ENCODE measurements at places on chromosomes 4 and X.

GRCh38 chrX:132144061-132144460 lies 16.2 kb upstream of the FRMD7 start:
- no peak for DNase-seq

GRCh38 chr4:184402740-184403383 lies 71.5 kb downstream of the IRF2 start:
- no peak for DNase-seq

- no peak for DNase-seq
Observed at GRCh38 chrX:151085207-151085606, 91.2 kb upstream of the GPR50 start.

DNA sequence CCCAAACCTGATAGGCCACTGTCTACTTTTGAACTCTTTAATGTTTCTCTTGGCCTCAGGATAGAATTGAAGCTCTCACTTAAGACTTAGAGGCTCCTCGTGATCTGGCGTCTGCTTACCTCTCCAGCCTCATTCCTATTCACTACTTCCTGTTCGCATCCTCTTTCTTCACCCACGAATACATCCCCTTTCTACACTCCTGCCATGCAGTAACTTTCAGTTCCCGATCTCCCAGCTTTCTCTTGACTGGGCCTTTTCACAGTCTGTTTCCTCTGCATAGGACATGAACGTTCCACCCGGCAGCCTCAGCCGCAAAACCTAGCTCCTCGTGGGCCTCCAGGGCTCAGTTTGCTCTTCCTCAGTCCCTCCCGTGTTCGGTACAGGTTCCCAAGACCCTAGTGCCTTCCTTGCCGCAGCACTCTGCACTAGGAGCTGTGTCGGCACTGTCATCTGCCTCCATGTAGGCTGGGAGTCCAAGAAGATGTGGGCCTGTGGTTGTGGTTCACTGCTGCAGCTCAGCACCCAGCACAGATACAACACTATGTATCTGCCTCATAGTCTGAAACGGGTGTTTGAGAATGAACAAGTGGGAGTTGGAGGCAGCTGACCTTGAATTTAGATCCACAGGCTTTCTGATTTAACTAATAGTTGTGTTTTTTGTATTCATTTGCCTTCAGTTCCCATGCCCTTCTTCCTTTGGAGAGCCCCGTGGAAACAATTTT lies 15.8 kb downstream of the RPL39 start:
- no peak for DNase-seq

GRCh38 chr4:145927030-145927429 lies 11.6 kb downstream of the ZNF827 start:
- no peak for DNase-seq

DNA sequence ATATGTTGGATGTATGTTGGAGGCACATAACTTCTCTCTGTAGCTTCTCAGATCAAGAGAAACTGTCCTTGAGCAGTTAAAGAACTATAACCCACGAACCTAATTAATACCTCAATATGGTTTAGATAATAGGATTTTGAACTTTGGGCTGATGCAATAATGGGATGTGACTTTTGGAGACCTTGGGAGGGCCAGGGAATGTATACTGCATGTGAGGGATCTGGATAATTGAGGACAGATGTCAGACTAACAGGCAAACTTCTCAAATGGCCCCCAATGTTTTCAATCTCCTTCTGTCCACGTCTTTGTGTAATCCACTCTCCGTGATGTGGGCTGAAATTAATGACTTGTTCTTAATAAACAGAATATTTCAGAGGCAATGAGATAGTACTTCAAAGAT lies 202.2 kb upstream of the FAT4 start:
- no peak for DNase-seq

GRCh38 chr4:41144812-41145211 lies 69.5 kb downstream of the APBB2 start:
- DNase-seq = no peak

- no peak for DNase-seq
Observed at GRCh38 chr4:142485452-142485851, 360.6 kb downstream of the INPP4B start.

DNA sequence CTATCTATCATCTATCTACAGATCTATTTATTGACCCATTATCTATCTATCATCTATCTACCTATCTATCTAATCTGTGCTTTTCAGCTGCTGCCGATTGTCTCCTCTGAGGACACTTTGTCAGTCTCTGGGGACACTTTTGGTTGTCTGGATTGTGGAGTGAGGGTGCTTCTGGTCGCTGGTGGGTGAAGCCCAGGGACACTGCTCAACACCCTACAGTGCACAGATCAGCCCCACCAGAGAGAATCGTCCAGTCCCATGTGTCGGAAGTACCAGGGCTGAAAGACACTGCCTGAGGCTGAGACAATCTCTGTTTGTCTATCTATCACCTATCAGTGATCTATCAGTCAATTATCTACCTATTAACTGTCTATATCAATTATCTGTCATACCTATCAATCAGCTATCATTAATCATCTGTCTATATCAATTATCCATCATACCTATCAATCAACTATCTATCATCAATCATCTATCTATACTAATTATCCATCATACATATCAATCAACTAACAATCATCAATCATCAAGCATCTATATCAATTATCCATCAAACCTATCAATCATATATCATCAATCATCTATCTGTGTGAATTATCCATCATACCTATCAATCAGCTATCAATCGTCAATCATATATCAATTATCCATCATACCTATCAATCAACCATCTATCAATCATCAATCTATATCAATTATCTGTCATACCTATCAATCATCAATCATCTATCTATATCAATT lies 70.0 kb upstream of the PPP2R3B start:
- DNase-seq = no peak

DNA sequence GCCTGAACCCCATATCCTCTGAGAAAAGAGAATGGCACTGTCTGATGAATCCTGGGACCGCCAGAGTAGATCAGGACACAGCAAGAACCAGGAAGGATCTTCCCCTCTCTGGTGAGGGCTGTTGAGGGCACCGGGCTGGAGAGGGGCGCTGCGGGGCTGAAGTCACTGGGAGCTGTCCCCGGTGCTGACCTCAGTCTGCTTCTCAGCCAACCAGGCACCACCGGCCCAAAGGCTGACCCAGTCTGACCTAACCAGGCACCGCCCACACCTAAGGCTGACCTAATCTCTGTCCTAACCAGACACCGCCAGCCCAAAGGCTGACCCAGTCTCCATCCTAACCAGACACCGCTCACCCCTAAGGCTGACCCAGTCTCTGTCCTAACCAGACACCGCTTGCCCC lies 82.8 kb downstream of the CPZ start:
- DNase-seq = peak; percentile 48

GRCh38 chrX:28901637-28902036 lies 314.4 kb downstream of the IL1RAPL1 start:
- no peak for DNase-seq

- no peak for DNase-seq
Observed at GRCh38 chrX:57528670-57529255, 63.0 kb upstream of the ZXDB start.

DNA sequence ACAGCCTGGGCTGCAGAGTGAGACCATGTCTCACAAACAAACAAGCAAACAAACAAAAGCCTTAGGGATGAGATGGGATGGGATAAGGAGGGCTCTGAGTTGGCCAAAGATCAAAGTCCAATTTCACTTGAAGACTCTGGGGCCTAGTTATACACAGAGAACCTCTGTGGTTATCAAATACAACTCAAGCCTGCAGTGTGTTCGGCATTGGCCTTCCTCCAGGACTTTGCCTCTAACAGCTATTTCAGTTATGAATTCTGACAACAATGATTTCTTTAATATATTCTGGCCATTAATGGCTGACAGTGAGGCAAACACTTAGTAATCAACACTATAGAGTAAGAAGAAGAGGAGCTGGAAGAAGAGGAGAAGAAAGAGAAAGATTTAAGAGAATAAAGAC lies 171.1 kb downstream of the PDGFRA start:
- no peak for DNase-seq

DNA sequence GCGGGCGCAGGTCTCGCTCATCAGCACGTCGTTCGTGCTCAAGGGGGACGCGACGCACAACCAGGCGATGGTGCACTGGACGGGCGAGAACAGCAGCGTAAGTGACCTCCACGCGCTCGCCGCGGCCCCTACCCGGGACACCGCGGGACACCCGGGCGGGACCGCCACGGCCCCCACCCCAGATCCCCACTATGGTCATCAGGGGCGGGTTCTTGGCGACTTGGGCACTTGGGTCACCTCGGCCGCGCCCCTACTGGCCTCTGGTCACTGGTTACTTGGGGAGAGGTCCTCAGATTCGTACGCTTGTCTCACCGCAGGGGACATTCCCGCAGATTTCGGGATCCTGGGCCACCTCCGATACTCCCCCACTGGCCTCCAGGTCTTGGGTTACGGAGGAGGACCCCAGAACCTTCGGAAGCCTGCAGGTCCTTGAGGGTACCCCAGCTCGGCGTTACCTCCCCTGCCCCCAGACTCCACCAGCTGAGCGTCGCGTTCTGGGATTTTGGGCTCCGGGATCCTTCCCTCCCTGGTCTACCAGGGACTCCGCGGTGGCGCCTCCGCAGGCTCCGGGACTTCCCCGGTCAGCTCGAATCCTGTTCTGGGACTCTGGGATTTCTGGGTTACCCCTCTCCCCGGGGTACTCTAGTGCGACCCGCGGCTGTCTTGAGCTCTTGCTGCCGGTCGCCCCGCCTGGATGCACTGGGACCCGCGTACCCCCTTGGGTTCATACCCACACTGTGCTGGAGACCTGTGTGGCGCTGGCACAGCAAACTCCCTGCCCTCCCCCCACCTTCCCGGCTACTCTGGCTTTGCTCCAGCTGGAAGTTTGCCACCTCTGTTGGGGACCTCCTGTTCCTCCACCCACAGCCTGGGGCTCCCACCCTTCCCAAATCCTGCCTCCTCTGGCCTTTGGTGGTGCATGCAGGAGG lies 956 bp downstream of the SORCS2 start:
- peak; percentile 37 for DNase-seq

- peak; percentile 35 for DNase-seq
Observed at GRCh38 chr4:118280501-118281218, 72.1 kb downstream of the PRSS12 start.

DNA sequence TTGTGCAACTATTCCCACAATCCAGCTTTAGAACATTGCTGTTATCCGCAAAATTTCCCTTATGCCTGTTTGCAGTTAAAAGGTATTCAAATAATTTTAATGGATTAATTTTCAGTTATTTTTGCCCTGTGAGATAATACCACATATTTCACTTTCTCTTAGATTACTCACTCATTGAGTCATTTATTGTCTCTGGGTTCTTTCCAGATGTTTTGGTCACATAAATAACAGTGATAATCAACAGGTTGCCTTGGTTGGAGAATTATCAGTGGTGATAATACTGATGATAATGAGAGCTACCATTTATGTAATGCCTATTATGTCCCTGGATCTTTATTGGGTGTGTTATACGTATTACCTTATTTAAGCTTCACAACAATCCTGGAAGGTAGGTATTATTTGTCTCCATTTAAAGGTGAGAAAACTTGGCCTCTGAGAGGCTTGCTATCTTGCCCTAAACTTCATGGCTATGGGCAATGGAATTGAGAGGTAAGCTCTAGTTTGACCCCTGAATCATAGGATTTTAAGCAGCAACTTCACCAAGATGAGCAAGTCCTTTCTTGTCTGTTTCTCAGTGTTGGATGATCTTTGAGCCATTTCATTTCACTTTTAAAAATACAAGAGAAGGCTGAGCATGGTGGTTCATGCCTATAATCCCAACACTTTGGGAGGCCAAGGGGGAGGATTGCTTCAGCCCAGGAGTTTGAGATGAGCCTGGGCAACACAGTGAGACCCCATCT lies 87.4 kb downstream of the KIT start:
- DNase-seq = no peak

DNA sequence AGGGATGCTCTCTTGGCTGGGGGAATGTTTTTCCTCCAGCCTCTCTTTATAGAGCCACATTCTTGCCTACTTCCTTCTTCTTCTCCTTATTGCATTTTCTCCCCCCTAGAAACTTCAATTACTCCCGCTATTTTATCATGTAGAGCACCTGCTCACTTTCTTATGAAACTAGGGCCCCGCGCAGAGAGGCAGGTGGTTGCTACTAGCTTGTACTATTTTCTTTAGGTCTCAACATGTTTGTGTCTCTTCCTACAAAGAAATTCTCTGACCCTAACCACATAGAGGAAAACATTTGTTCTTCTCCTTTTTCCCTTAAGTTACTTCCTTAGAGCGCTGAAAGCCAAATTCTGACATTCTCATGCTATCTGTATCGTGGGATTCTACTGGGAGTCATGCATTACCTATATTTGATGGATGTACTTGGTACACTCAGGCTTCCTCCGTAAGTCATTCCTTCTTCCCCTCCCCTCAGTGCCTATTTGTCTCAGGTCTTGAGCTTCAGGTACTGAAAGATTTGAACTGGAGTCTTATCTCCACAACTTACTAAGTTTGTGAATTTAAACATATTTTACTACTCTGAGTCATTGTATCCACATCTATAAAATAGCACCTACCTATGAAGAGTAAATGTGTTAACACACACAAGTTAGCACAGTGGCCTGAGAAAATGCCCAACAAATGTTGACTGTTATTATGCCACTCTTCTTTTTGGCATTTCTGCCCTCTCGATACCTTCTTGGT lies 159.1 kb upstream of the LEF1 start:
- DNase-seq = no peak

DNA sequence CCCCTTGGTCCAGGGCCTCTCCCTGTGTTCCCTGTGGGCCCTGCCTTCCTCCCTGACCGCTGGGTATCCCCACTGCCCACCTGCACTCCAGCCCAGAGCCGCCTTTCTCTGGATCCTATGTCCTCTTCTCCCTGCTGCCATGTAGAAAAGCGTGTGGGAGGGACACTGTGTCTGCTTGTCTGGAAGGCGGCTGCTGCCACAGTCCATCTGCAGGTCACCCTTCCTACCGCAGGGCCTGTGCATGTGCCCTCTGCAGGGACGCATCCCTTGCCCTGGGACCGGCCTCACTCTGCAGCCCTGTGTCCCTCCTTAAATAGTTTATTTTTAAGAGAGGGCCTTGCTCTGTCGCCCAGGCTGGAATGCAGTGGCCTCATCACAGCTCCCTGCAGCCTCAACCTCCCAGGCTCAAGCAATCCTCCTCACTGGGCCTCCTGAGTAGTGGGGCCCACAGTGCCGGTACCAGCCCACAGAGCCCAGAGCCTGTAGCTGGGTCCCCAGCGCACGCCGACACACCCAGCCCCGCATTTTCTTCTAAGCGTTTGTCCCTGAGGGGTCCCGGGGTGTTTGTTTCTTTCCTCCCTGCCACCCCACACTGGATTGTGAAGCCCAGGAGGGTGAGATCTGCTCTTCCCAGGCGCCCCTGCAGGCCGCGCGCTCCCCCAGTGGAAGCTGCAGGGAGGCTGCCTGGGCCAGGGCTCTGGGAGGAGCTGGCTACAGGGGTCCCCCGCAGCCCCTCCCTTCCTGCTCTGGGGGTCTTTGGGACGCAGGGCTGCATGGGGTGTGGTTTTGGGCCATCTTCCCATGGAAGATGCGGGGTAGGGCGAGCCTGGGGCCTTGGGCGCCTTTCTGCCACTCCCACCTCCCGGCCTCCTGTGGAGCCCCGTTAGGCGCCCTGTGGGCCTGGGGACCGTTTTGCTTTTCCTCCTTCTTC lies 12.8 kb upstream of the NAT8L start:
- DNase-seq = no peak

GRCh38 chrX:124421898-124422655 lies 75.7 kb downstream of the SH2D1A start:
- DNase-seq = no peak

- no peak for DNase-seq
Observed at GRCh38 chr4:23934223-23934622, 44.4 kb upstream of the PPARGC1A start.
